RKO (cell line): ENCODE measurements at places on chromosomes 1 and 21.

DNA sequence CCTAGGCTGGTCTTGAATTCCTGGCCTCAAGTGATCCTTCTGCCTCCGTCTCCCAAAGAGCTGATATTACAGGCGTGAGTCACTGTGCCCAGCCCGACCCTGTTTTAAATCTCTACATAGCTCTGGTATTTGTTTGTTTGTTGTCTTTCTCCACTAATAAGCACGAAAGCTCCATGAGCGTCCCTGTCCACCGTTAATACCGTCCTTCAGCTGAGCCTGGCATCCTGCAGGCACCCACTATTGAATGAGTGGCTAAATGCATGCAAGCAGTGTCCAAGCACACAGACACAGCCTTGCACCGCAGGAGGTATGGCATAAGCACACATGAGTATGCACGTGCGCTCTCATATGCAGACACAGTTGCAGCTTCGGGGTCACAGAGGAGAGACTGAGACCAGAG is 4.5 kb upstream of the COL16A1 start:
- no peak for DNase-seq

- no peak for DNase-seq
These were observed 55.9 kb downstream of the CNST start for GRCh38 chr1:246622035-246622652.

- DNase-seq = peak; percentile 84
These were observed 647.5 kb downstream of the SMYD3 start for GRCh38 chr1:245859493-245860114.

- DNase-seq = peak; percentile 5
These were observed 826.4 kb downstream of the PLA2G4A start for GRCh38 chr1:187655104-187655503.

- DNase-seq = no peak
These were observed 3.2 kb upstream of the BEST4 start for GRCh38 chr1:44790968-44791801.

- DNase-seq = no peak
These were observed 45.4 kb downstream of the RCSD1 start for GRCh38 chr1:167675440-167675839.

DNA sequence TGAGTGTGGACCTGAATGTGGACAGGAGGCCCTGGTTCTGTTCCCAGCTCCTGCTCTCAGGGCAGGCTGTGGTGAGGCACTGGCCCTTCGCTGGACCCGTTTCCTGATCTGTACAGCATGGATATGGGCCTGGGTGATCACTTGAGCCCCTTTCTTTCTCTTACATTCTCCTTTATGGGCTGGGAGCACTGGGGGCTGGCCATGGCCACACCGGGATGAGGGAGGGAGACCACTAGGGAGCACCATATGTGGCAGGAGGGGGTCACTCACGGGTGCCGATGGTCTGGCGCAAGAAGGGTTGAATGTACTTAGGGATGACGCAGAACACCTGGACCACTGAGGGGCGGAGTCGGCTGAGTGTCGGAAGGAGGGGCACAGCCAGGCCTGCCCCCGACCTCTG is 2.7 kb downstream of the DCST2 start:
- DNase-seq = no peak

DNA sequence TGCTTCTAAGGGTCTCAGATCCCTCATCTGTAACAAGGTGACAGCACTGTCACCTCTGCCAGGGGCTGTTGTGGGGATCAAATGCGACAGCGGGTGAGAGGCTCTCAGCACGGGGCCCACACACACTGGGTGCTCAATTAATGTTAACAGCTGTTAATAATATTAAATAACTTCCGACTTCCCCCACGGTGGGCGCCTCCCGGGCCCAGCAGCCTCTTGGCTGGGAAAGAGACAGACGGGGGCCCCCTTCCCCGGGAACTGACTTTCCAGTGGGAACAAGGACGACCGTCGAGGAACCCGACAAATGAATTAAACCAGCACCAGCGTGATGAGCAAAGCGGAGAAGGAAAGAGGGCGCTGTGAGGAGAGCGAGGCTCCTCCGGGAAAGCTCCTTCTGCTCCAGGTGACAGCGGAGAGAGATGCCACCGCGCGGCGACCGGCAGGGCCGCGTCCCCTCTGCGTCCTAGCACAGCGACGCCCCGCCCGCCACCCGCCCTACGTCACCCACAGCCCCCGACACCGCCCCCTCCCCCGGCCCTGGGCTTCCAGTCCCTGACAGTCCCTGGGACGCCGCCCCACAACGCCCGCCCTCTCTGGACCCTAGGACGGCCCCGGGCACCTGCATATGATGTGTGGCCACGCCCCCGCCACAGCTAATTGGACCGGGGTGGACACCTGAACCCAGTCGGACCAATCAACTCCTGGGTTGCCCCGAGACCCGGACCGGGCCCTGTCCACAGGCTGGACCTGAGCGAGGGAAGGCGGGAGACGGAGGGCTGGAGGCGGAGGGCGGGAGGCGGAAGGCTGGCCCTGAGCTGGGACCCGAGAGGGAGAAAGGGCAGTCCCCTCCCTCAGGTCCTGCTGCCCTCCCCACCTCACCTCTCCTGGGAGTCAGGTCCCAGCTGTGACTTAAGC is 38.2 kb downstream of the MATN1 start:
- no peak for DNase-seq

DNA sequence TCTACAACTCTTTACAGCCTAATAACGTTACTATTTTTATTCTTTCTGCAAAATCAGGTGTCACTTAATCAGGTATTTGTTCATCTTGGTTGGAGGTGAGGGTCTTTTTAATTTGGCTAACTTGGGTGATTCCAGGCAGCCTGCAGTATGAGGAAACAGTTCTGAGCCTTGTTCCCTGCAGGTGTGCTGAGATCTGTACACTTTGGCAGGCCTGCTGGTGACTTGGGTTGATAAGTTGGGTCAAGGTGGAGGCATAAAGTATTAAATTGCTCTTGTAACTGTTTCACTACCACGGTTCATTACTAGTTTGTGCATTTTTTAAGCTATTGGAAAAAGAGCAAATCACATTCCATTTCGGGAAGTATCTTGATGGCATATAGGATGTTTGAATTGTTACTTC is 10.0 kb downstream of the MAP3K21 start:
- no peak for DNase-seq
